ENCODE measurements at places on chromosomes 4 and X.

- no peak for DNase-seq
These were observed 155.8 kb downstream of the PDGFC start for GRCh38 chr4:156815717-156816359.

- DNase-seq, result no peak
These were observed 395.9 kb upstream of the GRIA3 start for GRCh38 chrX:122788216-122788615.

DNA sequence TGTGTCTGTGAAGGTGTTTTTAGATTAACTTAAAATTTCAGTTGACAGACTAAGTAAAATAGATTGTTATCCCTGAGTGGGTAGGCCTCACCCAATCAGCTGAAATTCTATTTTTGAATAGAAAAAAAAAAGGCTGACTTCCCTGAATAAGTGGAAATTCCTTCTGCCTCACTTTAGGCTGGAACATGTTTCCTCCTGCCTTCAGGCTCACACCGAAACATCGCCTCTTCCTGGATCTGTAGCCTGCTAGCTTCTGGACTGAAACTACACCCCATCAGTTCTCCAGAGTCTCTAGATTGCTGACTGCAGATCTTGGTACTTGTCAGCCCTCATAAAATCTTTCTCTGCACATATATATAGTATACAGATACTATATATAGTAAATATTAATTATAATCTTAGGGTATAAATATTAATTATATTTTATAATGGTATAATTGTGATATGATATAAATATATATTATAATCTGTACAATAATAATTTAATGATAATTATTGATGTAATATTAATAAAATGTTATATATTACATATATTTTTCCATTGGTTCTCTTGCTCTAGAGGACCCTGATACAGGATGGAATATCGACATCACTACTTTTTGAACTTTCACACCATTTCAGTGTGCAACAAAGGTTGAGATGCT, 13.7 kb upstream of the SLIT2 start:
- DNase-seq, result no peak

- DNase-seq, result no peak
These were observed 15.1 kb downstream of the AFAP1 start for GRCh38 chr4:7924570-7924969.

DNA sequence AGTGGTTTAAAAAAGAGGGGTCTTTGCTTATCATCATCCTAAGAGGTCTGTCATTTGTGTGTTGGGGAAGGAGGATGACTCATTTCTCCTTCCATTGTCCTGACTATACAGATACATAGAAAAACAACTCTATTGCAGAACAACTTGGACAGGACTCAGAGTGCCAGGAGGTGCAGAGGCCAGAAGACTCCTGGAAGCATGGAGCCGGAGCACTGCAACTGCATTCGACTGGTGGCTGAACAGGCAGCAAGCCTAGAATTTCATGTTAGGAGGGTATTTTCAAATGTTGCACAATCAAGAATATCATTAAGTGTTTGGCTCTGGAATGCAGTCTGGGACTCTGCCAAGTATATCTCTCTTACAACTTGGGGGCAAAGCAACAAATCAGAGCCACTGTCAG, 35.0 kb upstream of the MAML3 start:
- no peak for DNase-seq

- no peak for DNase-seq
These were observed 110.5 kb upstream of the ENPP6 start for GRCh38 chr4:184328022-184328736.

- no peak for DNase-seq
These were observed 28.4 kb upstream of the NDST3 start for GRCh38 chr4:118005883-118006282.

DNA sequence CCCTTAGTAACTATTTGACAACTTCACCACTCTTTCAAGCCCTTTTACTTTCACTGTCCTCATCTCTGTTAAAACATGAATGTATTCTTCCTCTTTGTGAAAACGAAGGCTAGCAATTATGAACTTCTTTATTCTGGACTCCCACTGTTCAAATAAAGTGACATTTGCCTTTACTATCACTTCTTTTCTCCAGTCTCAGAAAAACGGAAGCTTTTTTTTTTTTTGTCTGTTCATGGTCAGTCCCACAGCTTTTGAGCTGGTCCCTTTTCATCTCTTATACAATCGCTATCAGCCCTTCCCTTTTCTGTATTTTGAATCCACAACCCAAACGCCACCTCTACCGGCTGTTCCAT, 327.7 kb downstream of the DKK2 start:
- DNase-seq, result no peak

DNA sequence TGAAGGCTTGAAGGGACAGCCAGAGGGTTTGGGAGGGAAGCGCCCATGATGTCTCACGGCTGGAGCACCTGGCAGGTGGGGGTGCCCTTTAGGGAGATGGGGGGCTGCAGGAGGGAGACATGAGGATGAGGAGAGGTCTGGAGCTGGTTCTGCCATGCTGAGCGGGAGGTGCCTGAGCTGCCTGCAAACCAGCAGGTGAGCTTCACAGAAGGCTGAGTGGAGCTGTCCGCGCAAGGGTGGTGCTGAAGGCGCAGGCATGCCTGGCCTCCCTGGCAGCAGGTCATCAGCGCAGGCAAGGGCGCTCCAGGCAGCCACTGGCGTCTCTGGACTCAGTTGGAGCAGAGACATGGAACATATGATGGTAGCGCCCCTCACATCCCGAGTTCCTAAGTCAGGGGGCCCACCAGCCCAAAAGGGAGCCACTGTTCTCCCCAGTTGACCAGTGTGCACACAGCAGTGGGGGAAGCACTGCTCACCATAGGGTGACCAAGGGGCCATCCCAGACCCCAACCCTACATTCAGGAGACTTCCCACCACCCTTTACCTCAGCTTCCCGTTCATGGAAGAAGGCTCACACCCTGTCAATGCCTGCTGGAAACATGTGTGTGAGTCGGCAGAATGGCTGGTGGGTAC, 25.8 kb downstream of the ADRA2C start:
- no peak for DNase-seq

DNA sequence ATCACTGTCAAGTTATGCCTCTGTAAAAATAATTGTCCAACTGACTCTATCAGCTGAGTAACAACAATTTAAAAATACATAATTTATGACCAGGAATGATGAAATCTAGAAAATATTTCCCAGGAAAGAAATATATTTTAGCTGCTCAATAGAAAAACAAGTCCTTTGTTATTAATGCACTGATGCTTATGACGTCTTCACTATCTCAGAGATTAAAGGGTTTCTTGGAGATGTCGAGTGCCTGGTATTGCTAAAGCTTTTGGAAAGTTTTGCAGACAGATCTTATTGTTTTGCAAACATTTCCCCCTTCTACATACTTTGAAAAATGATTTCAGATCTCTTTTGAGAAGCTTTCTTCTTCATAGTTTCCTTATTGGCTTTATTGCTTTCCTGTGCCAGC, 154.6 kb upstream of the RPS6KA3 start:
- DNase-seq, result no peak

GRCh38 chrX:101931136-101931487, 715 bp downstream of the ZMAT1 start:
- no peak for DNase-seq

DNA sequence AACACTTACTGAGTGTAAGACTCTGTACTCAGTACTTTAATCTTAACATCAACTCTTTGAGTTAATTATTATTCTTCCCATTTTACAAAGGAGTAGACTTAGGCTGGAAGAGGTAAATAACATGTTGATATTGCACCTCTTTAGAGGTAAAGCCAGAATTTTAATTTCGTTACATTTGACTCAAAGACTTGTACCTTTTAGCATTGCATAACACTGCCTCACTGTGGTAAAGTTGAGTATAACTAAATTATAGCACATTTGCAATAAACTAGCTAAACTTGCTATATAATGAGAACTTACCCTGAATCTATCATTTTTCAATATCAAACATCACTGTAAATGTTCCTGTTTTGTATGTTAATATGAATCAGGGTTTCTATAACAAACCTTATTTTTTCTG, 218.5 kb downstream of the PRR32 start:
- DNase-seq, result no peak

DNA sequence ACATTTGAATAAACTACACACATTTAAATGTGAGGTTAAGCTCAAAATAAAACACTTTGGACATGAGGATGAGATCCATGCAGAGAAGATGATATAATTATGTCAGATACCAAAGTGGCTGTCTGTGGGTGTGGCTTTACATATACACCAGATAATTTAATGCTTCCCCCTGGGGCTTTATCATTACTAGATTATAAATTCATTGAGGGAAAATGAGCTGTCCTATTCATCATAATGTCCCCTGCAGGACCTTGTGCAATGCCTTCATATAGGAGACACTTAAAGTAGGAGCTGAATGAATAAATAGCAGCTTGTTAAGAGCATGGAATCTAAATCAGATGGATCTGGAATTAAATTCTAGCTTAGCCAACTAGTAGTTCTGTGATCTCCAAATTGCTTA, 49.7 kb downstream of the OTC start:
- no peak for DNase-seq

GRCh38 chr4:101081695-101082369, 265.5 kb downstream of the PPP3CA start:
- DNase-seq, result no peak

- no peak for DNase-seq
These were observed 291.7 kb downstream of the PACRGL start for GRCh38 chr4:20992002-20992401.

GRCh38 chr4:16827794-16828724, 70.4 kb downstream of the LDB2 start:
- DNase-seq, result no peak

DNA sequence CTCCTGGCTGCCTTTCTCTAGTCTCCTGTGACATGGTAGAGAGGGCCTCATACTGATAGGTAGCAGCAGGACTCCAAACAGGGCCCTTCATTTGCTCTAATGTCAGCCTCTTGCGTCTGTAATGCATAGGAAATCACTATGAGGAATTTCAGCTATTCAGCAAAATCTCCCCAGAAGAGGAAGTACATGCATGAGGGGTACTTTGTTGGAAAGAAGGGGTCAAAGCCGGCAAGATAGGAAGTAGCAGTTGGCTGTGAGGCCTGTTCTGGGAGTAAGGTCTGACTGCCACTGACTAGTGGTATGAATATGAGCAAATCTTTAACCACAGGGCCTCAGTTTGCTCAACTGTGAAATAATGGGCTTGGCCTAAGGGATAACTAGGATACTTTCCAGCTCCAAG, 283.2 kb downstream of the ARHGAP10 start:
- no peak for DNase-seq

- DNase-seq, result no peak
These were observed 22.4 kb downstream of the FAT1 start for GRCh38 chr4:186701273-186701672.

GRCh38 chr4:94960708-94961107, 203.0 kb downstream of the BMPR1B start:
- no peak for DNase-seq

GRCh38 chr4:80462621-80463091, 127.1 kb downstream of the CFAP299 start:
- peak; percentile 28 for DNase-seq

GRCh38 chr4:74109116-74109869, 10.3 kb upstream of the CXCL2 start:
- DNase-seq, result no peak

- DNase-seq, result no peak
These were observed 1.9 kb downstream of the OCIAD2 start for GRCh38 chr4:48904541-48905142.

GRCh38 chr4:173293663-173294062, 40.5 kb downstream of the HMGB2 start:
- no peak for DNase-seq

DNA sequence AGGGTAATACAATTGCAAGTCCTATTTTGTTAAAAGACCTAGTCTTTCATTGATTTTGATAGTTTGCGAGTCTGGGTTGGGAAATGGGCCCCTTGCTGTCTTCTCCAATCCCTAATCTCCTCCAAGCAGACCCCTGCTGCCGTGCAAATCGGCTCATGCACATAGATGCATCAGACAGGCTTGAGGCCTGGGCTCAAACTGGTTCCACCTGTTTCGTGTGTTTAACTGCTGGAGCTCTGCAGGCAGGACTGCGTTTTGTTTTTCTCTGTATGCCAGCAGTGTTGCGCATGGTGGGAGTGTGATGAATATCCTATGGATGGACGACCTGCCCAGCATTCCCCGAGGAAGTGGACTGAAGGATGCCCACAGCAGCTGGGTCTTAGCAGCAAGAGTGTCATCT, 133.9 kb downstream of the PDGFRA start:
- DNase-seq, result no peak

- no peak for DNase-seq
These were observed 30.2 kb upstream of the GRIA3 start for GRCh38 chrX:123153846-123154335.

DNA sequence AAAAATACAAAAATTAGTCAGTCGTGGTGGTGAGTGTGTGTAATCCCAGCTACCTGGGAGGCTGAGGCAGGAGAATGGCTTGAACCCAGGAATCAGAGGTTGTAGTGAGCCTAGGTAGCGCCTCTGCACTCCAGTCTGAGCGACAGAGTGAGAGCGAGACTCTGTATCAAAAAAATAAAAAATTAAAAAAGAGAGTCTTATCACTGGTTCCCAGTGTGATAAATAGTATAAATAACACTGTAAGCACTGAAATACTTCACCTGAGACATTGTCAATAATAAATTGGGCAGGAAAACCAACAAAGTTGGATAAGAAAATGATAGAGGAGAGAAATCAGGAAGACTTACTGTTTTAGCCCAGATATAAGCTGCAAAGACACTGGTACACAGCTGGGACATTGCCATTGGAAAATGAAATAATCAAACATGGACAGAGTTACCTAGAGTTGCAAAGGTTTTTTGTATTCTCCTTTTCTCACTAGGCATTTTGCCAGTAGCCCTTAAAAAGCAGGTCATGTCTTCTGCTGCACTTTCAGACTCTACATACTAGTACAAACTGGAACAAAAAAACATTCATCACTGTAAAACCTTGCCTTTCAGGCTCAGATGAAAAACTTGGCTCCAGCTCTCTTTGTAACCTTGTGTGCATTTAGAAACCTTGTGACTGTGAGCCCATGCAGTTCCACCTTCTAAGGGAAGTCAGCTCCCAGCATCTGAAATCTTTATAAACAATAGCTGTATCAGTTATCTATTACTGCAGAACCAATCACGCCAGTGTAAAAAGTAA, 55.0 kb upstream of the PPP1R2C start:
- no peak for DNase-seq

DNA sequence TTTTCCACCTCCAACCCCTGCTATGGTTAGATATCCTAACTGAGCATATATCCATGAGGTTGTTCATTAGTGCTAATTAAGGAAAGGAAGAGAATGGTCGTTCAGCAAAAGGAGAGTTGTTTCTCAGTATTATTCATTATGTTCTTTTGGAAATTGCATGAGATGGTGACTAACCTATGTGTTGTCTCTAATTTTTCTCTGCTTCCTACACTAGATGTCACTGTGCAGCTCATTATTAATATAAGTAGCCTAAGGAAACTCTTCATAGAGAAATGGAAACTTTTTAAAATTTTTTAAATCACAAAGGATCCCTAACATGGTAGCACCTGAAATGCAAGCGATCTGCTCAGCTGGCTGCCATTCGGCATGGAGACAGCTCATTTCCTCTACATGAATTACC, 67.7 kb upstream of the FAM9A start:
- DNase-seq, result no peak

- DNase-seq, result no peak
These were observed 66.1 kb downstream of the SORBS2 start for GRCh38 chr4:185745891-185746290.

GRCh38 chr4:865121-865465, 39.2 kb upstream of the CPLX1 start:
- DNase-seq, result no peak

- no peak for DNase-seq
These were observed 41.3 kb upstream of the IGFBP7 start for GRCh38 chr4:57151481-57151880.

GRCh38 chrX:154354516-154354915, 19.9 kb downstream of the FLNA start:
- no peak for DNase-seq

- no peak for DNase-seq
These were observed 1.6 kb downstream of the ZCCHC12 start for GRCh38 chrX:118825227-118825626.

All from CD4-positive, alpha-beta T cell treated with Interleukin-17A for 1 hour (primary cell).